Stimulated activated CD4-positive, alpha-beta T cell treated with anti-CD3 and anti-CD28 coated beads, Interleukin-1b, Interleukin-23, amount 100 ng/mL, for 1 hour (primary cell): ENCODE measurements at places on chromosomes 3 and 15.

DNA sequence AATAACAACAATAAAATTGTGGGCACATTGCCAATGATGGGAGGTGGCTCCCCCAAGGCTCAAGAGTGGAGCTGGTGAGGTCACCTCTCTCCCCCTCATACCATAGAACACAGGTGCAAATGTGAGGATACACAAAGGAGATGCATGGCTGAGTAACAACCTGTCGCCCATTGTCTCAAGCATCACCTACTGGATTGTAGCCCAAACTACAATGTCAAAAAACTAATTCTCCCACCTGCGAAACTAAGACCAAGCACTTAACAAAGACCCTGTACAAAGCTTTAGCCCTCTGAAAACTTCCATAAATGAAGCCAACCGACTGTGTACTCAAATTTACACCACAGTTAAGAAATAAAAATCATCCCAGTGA lies 50.4 kb upstream of the IGSF11 start:
- no peak for DNase-seq

DNA sequence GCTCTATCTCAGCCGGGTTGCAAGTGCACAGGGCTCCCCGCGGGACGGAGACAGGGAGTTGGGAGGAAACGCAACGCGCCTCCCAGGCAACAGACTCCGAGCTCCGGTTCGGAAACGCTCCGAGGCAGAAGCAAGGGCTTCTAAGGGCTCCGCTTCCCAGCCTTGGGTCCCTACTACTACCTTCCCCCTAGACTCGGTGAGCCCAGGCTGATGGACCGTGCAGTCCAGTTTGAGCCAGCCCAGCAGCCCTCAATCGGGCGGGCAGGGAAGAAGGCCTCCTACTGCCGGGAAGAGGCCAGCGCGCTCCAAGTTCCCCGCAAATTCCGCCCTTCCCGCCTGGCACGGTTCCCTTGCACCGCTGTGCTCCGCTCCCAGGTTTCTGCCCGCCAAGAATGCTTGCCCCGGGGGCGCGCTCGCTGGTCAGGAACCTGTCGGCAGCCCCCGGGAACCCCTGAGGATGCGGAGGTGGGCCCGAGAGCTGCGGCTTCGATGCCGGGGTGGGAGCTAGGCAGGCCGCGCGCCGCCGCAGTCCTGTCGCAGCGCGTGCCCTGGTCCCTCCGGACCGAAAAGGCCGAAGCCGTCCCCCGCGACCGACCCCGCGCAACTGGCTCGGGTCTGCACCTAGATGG lies 728 bp downstream of the TRANK1 start:
- DNase-seq, result no peak

- DNase-seq, result no peak
Observed at GRCh38 chr3:170862618-170863374, 7.2 kb downstream of the RPL22L1 start.

DNA sequence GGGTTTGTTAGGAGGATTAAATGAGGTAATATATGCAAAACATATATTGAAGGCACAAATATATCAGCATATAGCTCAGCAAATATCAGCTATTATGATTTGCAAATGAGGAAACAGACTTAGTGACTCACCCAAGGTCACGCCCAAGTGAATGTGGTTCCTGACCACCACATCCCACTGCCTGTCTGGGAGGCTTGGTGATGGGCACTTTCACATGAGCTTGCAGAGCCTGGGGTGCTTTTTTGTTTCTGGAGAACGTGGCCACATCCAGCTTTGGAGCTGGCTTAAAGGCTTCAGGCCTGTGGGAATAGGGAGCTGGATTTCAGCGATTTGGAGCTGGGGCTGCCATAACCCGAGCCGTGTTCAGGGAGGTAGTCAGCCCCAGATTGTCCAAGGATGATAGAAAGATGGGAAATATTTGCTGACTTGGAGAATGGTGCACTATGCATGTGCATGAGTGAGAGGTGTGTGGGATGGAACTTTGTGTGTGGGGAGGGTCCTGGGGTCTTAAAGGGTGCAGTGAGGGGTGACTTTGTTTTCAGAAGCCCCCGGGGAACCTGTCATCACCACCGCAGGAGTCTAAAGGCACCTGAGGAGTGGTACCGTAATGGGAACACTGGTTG lies 12.0 kb upstream of the FGD5 start:
- no peak for DNase-seq

- DNase-seq, result no peak
Observed at GRCh38 chr3:133763797-133764683, 17.8 kb downstream of the TF start.

DNA sequence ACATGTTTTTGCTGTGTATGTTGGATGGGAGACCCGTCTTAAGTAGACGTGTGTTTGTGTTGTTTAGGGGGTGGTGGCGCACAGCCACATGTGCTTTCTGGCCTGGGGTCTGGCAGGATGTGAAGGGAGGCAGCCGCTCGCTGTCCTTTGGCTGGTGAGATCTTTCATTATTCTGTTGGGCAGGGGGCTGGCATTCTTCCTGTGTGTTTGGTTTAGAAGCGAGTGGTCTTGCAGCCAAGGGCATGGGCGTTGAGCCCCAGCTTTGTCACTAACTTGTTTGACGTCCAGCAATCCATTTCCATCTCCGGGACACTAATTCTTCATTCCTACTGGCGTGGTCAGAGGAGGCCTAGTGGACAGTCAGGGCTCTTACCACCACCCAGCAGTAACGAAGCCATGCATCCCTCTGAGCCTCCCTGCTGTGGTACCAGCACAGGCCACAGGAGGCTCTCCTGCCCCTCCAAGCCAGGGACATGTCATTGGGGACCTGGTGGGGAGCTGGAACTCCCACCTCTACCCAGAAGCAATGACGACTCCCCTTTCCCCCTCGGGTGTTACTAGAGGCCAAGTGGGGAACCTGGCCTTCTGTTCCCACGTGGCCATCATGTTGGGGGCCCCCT lies 10.7 kb downstream of the THSD4 start:
- no peak for DNase-seq

GRCh38 chr3:48662753-48663488 lies at the start of gene CELSR3:
Gene CELSR3 (minus strand): TSS chr3:48662886. CDS start chr3:48662634, 252 bp downstream.
- DNase-seq, result no peak

DNA sequence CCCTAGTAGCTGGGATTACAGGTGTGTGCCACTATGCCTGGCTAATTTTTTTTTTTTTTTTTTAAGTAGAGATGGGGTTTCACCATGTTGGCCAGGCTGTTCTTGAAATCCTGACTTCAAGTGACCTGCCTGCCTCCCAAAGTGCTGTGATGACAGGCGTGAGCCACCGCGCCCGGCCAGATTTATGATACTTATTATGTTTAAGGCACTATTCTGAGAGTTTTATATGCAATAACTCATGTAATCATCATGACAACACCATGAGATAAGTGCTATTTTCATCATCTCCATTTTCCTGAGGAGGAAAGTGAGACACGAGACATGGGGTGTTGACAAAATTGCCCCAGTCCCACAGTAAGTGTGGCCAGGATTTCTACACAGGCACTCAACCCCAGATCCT lies 366.4 kb upstream of the TRIM42 start:
- DNase-seq, result no peak

- DNase-seq, result no peak
Observed at GRCh38 chr15:42736178-42736792, 643 bp downstream of the CDAN1 start.

GRCh38 chr3:57820479-57820878 lies 64.4 kb downstream of the SLMAP start:
- DNase-seq, result no peak

DNA sequence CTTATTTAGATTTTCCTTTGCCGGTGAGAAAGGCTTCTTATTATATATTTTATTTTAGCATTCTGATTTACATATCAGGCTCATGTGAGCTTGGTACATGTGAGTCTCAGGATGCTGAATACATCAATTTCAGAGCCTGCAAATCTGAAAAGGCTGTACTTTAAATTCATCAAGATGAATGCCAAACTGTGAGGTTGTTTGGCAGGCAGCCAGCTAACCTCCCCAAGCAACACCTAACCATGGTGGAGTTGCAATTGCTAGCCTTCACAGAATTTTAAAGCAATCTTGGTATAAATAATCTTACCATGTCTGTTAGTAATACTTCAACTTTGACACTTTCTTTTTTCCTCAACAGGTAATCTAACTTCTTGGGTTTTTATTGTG lies 252.5 kb downstream of the CDIN1 start:
- DNase-seq, result no peak

DNA sequence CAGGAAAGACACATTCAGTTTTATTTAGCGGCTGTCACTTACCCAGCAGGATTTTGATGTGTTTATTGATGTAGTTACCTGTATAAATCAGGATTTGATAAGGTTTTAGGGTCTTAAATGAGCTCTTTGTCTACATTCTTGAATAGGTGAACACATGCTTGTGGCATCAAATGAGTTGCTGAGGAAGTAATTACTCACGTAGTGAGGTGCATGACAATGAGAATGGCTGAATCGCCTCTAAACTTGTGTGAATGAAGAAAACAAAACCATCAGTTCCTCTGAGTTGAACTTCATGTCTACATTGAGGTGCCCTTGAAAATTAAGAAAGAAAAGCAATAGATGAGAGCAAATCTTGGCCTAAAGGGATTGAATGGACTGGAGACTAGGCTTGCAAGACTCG lies 245.6 kb upstream of the SATB1 start:
- no peak for DNase-seq

GRCh38 chr15:77584201-77584600 lies 48.5 kb downstream of the LINGO1 start:
- no peak for DNase-seq

DNA sequence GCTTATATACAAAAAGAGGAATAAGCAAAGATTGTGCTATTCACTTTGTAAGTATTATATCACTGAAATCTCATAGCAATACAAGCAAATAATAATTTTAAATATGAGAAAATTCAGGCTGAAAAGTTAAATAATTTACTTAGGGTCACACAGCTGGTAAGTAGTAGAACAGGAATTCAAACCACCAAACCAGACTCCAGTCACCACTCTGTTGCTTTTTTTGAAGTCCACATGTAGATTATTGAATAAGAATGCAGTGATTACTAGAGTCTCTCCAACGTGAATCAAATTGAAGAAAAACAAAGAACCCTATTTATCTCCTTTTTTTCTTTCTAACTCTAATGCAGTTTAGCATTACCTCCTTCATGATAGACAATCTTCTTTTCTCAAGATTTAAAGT lies 15.9 kb downstream of the SPICE1 start:
- DNase-seq, result no peak

DNA sequence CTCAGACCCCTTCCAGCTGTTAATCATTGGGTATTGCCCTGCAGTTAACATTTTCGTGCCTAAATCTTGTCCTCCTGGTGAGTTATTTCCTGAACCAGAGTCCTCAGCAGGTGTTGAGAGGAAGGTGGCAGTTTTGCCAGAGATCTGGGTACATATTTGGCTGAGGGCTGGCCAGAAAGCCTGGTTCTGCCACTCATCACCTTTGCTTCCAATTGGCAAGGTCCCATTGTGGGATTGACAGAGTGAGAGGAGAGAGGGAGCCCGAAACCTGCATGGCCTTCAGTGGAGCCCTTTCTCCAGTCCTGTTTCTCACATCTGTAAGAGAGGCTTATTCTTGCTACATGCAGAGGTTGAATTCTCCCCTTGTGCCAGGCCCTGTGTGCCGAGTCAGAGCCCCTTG lies 8.9 kb upstream of the TKT start:
- no peak for DNase-seq

DNA sequence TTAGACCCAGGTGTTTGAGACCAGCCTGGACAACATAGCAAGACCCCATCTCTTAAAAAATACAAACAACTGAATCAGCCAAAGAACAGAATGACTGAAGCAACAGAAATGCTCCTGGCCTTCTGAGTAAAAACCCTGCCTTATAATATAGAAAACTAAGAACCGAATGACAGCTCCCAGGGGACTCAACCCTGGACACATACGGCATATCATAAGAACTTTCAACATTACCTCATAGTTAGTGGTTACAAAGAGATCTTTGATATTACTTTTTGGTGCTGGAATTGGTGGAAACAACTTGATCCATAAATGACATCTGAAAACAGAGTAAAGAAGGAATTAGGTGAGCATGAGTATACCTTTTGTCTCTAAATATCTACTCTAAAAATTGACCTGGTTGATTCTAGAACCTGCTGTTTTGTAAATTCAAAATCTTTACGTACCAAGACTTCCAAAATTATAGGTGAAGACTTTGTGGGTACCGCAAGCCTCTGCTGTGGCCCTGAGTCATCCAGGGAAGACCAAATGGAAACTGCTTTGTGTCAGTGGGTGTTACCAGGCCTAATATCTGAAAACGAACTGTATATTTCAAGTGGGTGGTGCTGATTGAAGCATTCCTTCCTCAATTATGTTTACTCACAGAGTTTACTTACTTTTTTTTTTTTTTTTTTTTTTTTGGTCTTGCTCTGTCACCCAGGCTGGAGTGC lies 35.5 kb downstream of the IL5RA start:
- no peak for DNase-seq

- peak; percentile 6 for DNase-seq
Observed at GRCh38 chr3:123642182-123642956, 57.5 kb upstream of the HACD2 start.

- DNase-seq, result no peak
Observed at GRCh38 chr3:171690281-171690680, 120.0 kb downstream of the PLD1 start.

DNA sequence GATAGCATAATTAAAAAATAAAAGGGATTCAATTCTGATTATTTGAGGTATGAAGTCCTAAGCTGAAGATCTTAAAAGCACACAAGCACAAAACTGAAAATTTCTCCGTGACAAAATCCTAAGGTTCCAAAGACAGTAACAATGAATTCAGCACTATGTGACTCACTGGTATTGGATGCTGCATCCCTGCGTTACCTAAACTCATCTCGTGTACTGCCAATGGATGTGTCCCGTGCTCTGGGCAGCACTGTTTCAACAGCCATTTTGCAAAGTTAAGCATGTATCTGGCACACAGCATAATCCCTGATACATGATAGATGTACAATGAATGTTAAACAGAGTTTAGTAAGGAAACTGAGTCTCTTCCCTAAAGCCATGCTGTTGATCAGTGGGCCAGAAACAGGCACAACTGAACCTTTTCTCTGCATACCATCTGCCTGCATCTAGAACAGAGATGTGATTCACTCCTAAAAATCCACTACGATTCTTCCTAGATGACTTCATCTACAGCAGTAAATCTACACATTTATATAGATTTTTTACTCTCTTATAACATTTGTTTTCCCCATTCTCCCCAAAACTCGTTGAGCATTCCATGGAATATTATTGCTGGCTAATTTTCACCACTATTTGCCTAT lies 14.3 kb downstream of the SUCLG2 start:
- DNase-seq, result no peak

GRCh38 chr15:72751751-72752455 lies 31.7 kb downstream of the ADPGK start:
- no peak for DNase-seq

DNA sequence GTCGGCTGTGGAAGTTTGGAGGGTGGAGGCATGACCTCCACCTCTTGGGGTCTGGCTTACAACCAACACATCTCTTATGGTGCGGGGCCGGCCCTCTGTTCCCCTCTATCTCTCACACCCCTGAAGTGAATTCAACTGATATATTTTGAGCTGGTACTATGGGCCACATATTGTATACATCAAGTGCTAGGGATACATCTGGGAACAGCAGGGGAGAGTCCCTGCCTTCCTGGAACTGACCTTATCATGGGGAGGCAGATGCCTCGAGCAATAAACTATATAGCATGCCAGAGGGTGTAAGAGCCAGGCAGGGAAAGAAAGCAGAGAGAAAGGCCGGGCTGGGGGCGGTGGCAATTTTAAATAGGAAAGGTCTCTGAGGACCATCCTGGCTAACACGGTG lies 60.4 kb upstream of the TRPM1 start:
- no peak for DNase-seq
